ENCODE measurements at places on chromosomes 1 and 21. TPM values are rescaled to one million over a fixed set of nuclear protein-coding genes. Genes with fewer than 3 reads are reported as not detected.

Gene NR1I3
- not detected for total RNA-seq

Gene OR2L3
- not detected for total RNA-seq

Gene CFHR5
- not detected for total RNA-seq

Gene TRNP1
- total RNA-seq = 31.7 TPM

Gene ELAPOR1
- 0.19 TPM for total RNA-seq

Gene OR2L2
- total RNA-seq = not detected

Gene PIGR
- total RNA-seq = 0.13 TPM

All from Right ventricle myocardium superior (tissue), 1 donor.